ENCODE measurements at places on chromosomes 3 and 15.

- DNase-seq = no peak
These were observed 8.5 kb downstream of the BFSP2 start for GRCh38 chr3:133408366-133408765.

- DNase-seq = no peak
These were observed 419.3 kb downstream of the TUSC7 start for GRCh38 chr3:117128872-117129271.

GRCh38 chr3:133930341-133930933 is 34.8 kb upstream of the RAB6B start:
- no peak for DNase-seq

- DNase-seq = no peak
These were observed 10.6 kb downstream of the MAPKAPK3 start for GRCh38 chr3:50627407-50628051.

- DNase-seq = no peak
These were observed 3.6 kb downstream of the CAMP start for GRCh38 chr3:48226939-48227338.

DNA sequence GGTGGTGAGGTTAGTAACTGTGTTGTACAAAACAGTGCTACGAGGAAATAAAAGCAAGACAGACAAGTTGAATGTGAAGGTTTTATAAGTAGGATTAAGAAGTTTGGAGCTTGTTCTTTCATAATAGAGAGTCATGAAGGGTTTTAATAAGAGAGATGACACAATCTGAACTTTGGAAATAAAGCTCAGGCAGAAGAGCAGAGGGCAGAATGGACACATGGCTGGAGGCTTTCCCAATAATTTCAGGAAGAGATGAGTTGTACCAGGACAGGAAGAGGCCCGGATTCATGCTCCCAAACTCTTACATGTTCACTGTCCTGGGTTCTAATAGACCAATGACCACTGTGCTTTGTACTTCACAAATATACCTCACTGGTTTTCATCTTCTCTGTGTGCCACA is 194.8 kb downstream of the SLC9A9 start:
- no peak for DNase-seq

DNA sequence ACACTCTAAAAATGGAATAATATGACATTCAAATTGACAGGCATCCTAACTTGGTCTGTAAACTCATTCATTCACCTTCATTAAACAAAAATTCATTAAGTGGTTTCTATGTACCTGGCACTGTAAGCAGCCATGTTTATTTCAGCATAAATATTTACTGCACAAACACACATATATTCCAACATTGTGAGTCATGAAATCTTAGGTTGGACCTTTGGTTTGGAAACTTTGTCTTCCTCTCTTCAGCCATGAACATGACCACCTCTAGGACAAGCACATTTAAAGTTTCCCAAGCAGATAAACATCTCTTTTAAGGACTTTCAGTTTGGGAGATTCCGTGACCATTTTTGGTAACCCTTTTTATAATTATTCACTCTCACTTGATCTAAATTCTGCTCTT is 131.8 kb downstream of the TPRG1 start:
- no peak for DNase-seq

DNA sequence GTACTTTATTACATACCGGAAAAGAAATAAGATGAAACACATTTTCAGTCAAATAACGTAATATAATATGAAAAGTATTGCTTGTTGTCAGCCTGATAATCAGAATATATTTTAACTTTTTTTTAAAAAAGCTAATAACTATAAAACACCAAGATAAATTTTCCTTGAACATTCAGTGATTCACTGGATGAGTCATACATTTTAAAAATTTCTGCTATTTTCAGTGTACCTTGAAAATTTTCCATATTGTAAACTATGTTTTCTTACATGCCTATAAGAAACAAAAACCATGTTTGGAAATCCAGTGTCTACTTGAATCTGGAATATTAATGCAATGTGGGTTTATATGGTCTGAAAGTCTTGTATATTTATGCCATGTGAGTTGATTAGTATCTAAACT is 36.3 kb upstream of the MEIS2 start:
- DNase-seq = no peak

- DNase-seq = no peak
These were observed 19.5 kb upstream of the ZMAT3 start for GRCh38 chr3:179091113-179091512.

- DNase-seq = no peak
These were observed 294.7 kb upstream of the CCDC54 start for GRCh38 chr3:107082527-107082926.

DNA sequence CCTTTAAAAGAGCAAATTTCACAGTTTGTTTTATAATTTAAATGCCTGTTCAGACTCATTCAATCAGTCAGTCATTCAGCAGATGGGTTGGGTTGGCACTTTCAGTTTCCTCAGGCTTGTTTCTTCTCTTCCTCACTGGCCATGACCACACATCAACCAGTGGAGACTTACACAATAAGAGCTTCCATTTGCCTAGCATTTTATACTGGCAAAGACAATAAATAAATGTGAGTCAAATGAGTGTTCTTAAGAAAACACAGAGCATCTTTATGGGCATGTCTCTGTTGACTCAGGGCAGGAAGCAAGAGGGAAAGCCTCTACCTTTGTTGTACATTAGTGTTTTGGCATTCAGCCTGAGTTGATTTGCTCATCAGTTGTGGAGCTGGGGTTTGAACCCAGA is 122.6 kb downstream of the EPHB1 start:
- no peak for DNase-seq

DNA sequence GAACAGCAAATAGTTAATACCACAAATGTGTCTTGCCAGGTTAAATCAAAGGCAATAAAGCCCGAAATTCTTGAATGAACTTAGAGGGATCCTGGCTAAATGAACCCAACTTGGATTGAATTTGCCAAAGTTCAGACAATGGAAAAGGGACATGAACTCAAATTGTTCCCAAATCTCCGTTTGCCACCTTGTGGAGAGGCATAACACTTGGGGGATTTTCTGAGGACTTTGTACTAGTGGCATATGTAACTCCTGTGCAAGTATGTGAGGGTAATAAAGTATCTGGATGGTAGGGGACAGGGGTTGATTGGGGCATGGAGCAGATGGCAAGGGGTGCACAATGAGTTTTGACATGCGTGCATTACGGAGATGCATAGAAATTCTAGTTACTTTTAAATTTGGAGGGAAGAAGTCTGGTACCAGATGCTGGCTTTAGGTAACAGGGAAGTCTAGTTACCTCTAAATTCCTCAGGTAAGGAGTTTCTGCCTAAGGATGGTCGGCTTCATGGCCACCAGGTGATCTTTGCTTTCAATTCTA is 1.2 kb upstream of the TCAIM start:
- DNase-seq = no peak

Measured in CD4-positive, alpha-beta T cell treated with Interleukin-1 beta for 1 hour (primary cell).